ENCODE measurements at places on chromosomes 11 and 22.

GRCh38 chr11:129639300-129639699, 176.3 kb upstream of the TMEM45B start:
- no peak for DNase-seq

DNA sequence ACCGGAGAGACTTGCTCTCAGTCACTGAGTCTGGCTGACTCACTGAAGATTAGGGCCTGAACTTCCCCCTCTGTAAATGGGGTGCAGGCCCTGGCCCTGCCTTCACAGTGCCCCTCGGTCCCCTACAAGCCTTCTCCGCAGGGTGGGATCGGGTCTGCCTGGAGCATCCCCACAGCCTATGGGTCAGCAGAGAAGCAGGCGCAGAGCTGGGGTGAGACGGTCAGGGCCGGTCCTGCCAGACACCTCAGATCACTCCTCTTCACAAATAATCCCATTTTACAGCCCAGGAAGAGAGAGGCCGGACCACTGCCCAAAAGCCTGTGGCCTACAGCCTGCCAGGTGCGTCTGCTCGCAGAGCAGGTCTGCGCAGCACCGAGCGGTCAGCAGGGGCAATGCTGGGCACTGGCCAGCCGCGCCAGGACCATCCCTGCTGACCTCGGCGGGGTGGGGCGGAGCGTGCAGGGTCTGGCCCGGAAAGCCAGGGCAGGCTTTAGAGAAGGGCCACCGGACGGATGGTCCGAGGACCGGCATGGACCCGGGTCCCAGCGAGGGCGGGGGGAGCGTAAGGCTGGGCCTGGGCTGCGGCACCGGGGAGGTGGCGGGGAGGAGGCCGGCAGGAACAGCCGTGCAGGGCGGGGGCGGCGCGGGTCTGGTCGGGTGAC, 522 bp upstream of the SEPTIN5 start:
- DNase-seq: no peak

- DNase-seq: no peak
These were observed 33.1 kb upstream of the CBX7 start for GRCh38 chr22:39185601-39186012.

DNA sequence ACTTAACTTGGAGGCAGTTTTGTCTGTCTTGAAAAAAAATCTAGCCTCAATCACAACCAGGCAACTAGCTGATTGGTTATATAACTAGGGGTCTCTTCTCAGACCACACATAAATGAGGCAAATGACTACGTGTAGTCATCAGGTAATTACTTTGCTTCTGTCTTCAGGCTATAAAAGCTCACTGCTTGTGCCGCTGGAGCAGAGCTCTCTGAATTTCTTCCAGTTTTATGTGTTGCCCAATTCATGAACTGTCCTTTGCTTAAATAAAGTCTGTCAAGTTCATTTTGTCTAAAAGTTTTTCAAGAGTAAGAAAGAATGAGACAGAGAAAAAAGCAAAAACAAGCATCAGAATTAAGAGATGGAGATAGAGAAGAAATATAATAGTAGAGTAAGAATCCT, 93.4 kb downstream of the MUC15 start:
- DNase-seq: no peak

DNA sequence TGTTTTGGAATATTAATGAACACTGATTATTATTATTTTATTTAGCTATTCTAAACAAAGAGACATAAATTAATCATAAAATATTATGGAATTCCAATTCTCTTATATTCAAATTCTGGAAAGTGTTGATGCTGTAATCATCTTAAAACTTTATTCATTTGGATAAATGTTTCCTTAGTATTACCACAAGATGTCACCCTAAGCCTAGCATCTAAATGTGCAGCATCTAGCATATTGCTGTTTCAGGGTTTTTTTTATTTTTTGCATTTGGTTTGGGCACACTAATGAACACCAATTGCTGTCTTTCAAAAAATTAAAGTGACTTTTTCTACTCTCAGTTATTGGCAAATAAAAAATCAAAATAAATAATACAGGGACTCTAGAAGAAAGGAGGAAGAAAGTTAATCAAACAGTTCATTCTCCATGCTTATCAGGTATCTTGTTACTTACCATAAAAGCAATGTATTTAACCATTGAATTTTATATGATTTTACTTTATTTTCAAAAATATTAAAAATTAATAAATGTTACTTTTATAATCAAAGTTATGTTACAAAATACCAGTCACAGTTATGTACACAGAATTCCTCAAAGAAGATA, 31.8 kb downstream of the DLG2 start:
- DNase-seq: no peak

GRCh38 chr11:130202818-130203689, 43.5 kb downstream of the ST14 start:
- DNase-seq: no peak

DNA sequence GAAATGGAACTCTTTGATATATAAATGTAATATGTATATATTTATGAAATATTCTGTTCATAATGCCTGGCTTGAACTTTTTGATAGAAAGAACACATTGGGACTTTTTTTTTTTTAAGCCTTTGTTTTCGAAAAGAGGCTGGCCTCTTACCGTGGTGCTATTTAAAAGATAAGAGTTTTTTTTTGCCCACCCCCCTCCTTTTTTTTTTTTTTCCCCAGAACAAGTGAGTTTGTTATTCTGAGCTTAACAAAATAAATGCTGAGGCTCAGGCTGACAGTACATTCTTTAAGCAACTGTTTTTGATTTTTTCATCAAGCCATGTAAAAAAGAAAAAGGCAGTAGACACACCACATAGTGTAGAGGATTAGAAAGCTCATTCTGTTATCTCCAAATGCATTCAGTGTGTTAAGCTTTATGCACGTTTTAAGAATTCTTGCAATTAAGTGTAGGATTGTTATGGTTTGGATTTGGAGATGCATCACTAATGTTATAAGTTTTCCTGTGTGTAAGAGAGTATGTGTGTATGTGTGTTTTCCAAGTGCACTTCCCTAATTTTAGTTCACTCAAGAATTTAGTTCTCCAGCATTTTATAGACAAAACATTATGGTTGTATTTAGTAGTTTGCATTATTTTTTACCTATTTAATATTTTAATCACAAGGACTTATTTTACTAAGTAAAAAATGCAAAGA, 12.0 kb downstream of the PDHX start:
- DNase-seq: no peak

GRCh38 chr11:20342347-20343141, 21.0 kb upstream of the HTATIP2 start:
- no peak for DNase-seq

DNA sequence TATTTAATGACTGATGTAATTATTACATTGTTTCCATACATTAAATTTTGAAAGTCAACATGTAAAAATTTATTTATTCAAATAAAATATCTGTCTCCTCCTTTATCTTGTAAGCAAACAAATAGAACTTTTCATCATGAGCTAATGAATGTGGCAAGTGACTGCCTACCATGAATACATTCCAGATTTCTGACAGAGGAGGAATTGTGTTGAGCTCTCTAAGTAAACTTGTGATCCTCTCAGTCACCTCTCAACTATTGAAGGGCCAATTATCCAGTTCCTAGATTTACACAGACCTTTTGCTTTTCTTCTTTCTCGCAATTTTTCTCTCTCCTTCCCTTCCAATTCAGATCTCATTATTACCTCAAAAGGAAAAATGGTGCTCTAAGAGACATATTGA, 21.5 kb downstream of the PRRG4 start:
- no peak for DNase-seq

GRCh38 chr11:66854231-66854661, 2.6 kb upstream of the LRFN4 start:
- no peak for DNase-seq

- no peak for DNase-seq
These were observed 14.7 kb upstream of the ST14 start for GRCh38 chr11:130144861-130145281.

DNA sequence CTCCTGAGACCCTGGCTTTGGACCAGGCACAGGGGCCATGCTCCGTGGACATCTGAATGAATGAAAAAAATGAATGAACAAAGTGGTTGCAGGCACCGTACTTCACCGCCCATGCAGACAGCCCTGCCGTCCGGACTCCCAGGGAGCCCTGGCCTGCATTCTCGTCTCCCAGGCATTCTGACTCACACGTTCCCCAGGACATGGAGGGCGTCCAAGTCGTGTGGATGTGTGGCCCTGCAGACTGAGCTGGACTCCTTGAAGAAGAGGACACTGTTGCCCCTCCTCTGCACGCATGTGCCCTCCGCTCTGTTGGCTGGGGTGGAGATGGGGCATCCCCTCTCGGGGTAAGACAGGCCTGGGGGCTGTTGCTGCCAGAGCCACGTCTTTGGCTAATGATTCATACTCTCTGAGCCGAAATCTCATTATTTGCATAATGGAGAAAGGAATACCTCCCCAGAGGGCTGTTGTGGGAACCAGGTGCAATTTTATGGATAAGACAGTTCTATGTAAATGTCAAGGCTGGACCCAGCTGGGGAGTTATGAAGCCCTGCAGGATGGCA, 49.7 kb downstream of the RTL6 start:
- DNase-seq: no peak

DNA sequence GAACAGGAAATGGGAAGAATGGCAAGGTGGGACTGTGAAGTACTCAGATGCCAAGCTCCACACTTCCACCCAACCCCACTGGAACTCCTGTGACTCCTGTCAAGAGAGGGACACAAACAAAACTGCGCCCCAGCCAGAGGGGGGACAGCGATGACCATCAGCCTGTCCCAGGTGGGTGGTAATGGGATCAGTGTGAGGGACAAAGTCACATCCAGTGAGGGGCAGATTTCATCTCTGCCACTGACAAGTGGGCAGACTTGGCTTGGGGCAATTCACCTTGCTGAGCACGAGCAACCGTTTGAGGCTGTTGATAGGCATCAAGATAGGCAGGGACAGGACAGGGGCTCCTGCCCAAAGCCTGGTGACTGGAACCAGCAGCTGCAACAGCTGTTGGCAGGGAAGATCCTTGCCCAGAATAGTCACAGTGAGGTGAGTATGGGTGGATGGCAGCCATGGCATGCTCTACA, 105.4 kb upstream of the PITPNB start:
- no peak for DNase-seq

DNA sequence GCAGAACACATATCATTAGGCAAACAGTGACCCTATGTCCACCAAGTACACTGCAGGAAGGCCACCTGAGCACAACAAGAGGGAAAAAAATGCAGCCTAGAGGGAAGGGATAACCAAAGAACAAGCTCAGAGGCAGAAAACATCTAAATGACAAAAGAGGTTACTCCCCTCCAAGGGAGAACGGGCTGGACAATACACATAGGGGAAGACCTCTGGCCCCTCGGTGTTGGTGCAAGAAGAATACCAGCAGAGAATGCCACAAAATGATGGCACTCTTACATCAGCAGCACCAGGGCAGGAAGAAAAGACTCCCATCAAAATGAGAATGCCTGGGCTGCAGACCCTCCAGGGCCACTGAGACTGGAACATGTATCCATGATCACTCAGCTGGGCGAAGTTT, 66.6 kb upstream of the OPCML start:
- no peak for DNase-seq

DNA sequence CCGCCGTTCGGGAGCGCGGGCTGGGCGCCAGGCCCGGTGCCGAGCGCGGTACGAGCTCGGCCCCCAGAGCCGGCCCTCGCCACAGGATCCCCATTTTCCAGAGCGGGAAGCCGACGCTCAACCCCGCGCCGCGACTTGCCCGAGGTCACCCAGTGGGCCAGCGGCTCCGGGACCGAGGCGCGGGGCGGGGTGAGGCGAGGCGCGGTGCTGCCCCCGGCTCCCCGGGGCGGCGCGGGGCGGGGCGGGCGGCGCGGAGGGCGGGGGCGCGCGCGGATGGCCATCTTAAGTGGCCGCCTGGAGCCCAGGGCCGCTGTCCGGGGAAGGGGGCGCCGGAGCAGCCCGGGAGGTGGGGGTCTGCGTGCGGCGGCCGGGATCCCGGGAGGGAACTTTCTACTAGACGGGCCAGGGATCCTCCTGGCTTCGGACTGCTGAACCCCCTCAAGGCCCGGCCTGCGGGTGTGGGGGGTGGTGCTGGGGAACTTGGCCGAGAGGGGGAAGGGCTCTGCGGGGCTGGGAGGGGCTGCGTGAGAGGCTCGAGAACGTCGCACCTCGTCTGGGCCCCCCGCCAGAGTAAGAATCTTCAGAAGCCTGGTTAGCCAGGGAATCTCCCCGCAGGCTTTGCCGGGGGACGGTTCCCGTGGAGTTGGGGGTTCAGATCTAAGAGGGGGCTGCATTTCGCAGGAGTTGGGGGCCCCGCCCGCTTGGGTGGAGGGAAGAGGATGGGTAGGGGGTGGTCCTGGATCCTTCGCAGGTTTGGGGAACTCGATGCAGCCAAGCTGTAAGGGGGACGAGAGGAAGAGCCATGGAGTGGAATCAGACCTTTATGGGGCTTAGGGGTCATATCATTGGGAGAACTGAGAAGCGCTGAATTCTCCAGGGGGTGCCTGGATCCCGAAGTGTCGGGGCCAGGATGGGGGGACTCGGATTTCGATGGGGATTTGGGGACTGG, 678 bp upstream of the INPPL1 start:
- DNase-seq: peak; percentile 53

GRCh38 chr22:19831016-19831415, 23.7 kb downstream of the GNB1L start:
- no peak for DNase-seq

DNA sequence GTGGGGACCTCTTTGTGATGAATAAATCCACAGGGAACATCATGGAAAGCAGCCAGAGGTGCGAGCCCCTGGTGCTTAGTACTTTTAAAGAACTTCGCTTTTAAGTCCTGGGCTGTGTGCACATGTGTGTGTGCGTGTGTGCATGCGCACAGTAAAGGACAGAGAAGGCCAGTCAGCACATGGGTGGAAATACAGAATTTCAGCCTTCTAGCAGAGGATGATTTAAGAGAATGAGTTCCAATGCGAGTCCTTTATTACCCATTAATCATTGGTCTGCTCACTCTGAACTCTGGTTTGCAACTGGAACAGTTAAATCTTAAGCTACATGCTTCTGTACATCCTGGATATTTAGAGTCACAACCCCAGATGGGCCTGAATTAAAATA, 18.9 kb downstream of the TEAD1 start:
- DNase-seq: no peak

- no peak for DNase-seq
These were observed 80.9 kb downstream of the FAM76B start for GRCh38 chr11:95708681-95709080.

- no peak for DNase-seq
These were observed 3.4 kb downstream of the LRP4 start for GRCh38 chr11:46914910-46915309.

GRCh38 chr11:79098146-79098545, 342.7 kb downstream of the TENM4 start:
- no peak for DNase-seq

- no peak for DNase-seq
These were observed 97.9 kb upstream of the CTSC start for GRCh38 chr11:88435415-88435814.

GRCh38 chr11:2482745-2483144, 37.9 kb downstream of the KCNQ1 start:
- DNase-seq: no peak

- DNase-seq: peak; percentile 12
These were observed 16.6 kb downstream of the ASCC2 start for GRCh38 chr22:29821291-29822016.

- no peak for DNase-seq
These were observed 924.6 kb upstream of the FAT3 start for GRCh38 chr11:91299980-91300379.

DNA sequence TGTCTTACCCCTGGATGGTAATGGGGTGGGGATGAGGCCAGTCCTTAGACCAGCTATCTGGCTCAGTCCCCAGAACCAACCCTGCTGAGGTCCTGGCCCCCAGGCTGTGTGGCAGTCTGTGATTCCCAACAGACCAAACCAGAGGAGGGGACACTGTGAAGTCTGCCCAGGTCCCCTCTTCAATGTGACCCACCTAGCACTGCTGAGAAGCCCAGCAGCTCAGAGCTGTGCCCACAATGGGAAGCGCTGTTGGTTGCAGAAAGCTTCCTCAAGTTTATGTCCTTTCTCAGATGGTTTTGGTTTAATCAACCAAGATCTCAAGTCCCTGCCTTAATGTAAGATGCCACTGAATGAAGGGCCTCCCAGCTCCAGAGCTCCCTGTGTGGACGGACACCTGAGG, 114.7 kb upstream of the IGLL5 start:
- DNase-seq: no peak

Measured in T-cell (primary cell).